Activated CD8-positive, alpha-beta memory T cell treated with anti-CD3 and anti-CD28 coated beads for 1 hour (primary cell): ENCODE measurements at places on chromosomes 11 and 22.

DNA sequence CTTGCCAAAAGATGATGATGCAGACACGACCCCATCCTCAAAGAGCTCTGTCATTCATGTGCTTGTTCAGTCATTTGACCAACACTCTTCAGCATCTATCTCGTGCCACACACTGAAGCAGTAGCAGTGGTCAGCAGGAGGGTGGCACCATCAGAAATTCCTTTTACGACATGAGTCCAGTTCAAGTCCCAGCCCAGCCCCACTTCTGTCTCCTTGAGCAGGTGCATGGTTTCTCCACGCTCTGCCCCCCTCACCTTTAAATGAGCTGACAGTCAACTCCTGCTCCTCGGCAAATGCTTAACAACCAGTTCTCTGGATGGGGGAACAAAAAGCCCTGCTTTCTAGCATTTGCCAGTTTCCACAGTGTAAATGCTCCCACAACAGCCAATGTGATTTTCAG, 60.9 kb downstream of the SYN3 start:
- DNase-seq = no peak

DNA sequence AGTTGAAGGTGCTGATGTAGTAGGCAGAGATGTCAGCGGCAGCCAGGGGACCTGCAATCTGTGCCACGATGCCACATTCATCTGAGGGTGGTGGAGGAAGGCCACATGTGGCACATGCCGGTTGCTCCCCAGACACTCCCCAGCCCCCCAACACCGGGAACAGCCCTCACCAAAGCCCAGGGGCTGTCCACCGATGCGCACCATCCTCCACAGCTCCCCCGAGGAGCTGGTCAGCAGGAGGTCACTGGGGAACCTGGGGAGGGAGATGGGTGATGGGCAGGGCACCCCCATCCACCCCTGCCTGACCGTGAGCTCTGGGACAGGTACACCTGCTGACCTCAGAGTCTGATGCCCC, 3.5 kb downstream of the CASTOR1 start:
- no peak for DNase-seq

DNA sequence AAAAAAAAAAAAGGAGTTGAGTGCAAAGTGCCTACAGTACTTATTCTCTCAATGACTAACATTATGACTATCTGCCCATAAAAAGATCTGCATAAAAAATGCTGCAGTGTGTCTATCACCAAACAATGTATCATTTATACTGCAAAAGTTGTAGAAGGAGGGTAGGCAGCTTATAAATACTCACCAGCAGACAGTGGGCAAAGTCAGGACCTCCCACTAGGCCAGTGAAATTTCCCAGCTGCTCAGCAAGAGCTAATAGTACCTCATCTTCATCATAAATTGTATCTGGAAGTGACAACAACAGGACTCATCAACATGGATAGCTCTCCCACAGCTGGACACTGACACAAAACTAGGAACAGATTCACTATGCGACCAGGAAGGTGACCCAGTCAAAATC, 1.6 kb downstream of the PPP2R1B start:
- DNase-seq = no peak

DNA sequence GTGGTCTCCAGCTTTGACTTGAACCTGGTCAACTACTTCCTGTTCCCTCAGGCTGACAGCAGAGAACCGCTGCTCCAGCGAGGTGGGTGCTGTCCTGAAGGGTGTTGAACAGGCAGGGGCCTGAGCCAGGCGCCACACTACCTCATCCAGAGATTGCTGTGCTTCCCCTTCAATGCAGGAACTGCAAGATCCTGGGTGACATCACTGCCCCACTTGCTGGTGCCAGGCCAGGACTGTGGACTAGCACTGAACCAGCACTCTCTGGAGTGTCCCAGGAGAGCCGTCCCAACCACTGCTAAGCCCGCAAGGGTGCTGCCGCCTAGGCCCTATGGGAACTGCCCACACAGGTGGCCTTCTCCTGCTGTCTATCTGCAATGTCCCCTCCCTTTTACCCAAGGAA, 51.7 kb downstream of the GAB4 start:
- DNase-seq = no peak

DNA sequence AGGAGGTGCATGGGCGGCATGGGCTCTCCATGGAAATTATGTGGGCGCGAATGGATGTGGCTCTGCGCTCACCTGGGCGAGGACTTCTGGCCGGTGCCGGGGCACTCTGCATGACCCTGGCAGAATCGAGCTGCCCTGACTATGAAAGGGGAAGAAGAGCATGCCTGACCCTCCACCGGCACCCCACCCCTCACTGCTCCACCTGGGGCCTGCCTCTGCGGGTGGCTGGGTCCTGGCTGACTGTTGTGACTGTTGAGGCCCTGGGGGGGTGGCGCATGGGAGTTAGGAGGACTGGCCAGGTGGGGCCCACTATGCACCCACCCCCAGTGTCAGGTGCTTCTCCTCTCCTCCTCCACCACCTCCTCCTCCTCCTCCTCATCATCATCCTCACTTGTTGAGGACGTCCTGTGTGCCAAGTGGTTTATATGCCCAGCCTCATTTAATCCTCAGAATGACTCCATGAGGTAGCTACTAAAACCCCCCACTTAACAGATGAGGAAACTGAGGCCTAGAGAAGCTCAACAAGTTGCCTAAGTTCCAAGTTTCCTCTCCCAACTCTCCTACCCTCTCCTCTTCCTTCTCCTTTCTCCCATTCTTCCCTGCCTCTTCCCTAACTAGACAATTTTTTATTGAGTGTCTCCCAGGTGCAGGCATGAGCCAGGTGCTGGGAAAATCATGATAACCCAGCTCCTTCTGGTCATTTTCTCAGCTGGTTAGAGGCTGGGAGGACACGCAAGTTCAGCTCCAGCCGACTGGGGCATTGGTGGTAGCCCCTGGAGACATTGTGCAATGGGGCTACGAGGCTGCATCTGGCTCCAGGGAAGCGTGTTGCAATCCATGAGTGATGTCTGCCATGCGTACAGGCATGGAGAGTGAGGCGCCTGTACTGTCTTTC, 2.3 kb downstream of the MYEOV start:
- DNase-seq = no peak
